Cardiac fibroblast (primary cell): ENCODE measurements at places on chromosomes 11 and 22.
A peak's percentile ranks its signal among the peaks of the same experiment; 100 is the strongest.

- DNase-seq, result no peak
These were observed 174.8 kb upstream of the NECTIN1 start for GRCh38 chr11:119903821-119904220.

- DNase-seq, result peak; percentile 78
These were observed at the start of gene GRIK4 for GRCh38 chr11:120511116-120511819. TSS of gene GRIK4 (plus strand) at chr11:120511748. CDS start at chr11:120660319, 148,571 bp downstream.

GRCh38 chr11:4654635-4655369 is 11.0 kb downstream of the OR51E1 start:
- DNase-seq, result no peak

GRCh38 chr11:73141309-73142127 is 600 bp downstream of the FCHSD2 start:
- peak; percentile 87 for DNase-seq

DNA sequence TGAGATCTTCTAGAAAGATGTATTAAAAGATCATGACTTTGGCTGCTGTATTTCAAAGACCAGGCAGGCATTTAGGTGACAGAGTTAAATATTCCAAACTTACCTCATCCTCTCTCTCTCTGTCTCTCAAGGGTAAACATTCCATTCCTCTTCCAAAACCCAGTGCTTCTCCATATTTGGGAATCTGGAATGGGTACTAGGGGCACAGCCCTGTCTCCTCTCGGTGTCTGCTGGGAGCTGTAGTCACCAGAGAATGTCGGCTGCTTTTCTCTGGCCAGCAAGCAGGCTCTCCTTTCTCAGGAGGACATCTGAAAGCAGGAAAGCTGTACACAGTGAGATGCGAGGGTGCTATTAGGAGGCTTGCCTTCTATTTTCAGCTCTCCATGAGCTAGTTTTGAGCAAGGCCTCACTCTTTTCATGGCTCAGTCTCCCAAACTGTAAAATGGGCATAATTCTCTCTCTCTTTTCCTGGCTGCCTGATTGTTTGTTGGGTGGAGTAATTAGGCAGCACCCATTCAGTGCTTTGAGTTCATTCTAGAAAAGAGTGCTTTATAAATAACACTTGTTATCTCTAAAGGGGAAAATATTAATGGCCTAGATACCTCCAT is 9.3 kb upstream of the PEX26 start:
- peak; percentile 30 for DNase-seq

- DNase-seq, result peak; percentile 89
These were observed 29.8 kb downstream of the MTMR3 start for GRCh38 chr22:29912605-29913398.

GRCh38 chr22:35734517-35734827 is 16.8 kb downstream of the APOL5 start:
- DNase-seq, result no peak

DNA sequence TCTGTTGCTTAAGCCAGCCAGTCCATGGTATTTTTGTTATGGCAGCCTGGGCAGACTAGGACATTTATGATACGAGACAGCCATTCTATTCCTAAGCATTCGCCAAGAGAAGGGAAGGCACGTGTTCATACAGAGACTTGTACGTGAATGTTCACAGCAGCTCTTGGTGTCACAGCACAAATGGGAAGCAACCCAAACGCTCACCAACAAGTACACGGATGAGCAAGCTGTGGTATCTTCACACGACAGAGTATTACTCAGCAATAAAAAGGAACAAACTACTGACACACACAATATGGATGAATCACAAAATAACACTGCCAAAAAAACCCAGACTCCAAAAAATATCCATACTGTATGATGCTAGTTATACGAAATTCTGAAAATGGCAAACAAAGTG is 85.1 kb downstream of the PHF21B start:
- DNase-seq, result no peak

DNA sequence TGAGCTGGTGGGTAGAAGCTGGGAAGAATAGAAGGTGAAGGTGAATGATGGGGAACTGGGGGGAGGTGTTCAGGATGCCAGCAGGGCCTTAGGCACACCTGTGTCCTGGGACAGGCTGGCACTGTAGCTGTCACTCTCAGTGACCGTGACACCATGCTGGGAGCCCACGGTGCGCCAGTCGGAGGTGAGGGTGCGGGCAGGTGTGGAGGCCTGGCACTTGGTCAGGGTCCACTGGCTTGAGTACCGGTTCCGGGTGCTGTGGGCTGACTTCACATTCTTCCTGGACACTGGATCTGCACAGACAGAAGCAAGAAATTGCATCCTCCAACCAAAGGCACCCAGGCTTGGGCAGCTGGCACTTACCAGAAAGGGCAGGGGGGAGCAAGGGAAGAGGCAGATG is 103.8 kb downstream of the CEP164 start:
- no peak for DNase-seq

DNA sequence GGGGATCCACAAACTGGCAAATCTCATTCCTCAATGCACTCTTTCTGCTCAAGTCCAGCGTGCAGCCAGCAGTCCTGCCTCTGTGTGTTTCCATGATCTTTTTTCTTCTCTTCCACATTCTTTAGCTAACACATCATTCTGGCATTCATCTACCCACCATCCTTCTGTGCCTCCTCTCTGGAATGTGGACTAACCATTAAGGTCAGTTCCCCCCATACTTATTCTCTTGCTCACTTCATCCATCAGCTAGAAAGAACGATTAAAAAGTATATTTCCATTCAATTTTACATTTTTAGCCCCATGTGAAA is 7.8 kb downstream of the KIRREL3 start:
- DNase-seq, result peak; percentile 50

GRCh38 chr22:19179497-19180048 is 1.0 kb upstream of the SLC25A1 start:
- DNase-seq, result peak; percentile 94

GRCh38 chr11:34575261-34575660 is 45.6 kb upstream of the EHF start:
- no peak for DNase-seq

GRCh38 chr11:34416088-34416487 is 22.6 kb upstream of the CAT start:
- DNase-seq, result no peak

- DNase-seq, result no peak
These were observed 12.3 kb downstream of the PIK3IP1 start for GRCh38 chr22:31279821-31280505.

- no peak for DNase-seq
These were observed 121.6 kb downstream of the CASP12 start for GRCh38 chr11:104776501-104777170.

GRCh38 chr11:114149689-114150407 is 90.3 kb downstream of the ZBTB16 start:
- peak; percentile 81 for DNase-seq

DNA sequence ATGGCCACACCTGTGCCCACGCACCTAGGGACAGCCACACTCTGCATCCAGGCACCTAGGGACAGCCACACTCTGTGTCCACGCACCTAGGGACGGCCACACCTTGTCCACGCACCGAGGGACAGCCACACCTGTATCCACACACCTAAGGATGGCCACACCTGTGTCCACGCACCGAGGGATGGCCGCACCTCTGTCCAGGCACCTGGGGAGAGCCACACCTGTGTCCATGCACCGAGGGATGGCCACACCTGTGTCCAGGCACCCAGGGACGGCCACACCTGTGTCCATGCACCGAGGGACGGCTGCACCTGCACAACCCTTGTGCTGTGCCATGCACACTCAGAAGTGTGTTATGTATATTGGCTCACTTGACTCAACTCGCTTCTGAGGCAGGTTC is 10.8 kb downstream of the OVOL1 start:
- no peak for DNase-seq

DNA sequence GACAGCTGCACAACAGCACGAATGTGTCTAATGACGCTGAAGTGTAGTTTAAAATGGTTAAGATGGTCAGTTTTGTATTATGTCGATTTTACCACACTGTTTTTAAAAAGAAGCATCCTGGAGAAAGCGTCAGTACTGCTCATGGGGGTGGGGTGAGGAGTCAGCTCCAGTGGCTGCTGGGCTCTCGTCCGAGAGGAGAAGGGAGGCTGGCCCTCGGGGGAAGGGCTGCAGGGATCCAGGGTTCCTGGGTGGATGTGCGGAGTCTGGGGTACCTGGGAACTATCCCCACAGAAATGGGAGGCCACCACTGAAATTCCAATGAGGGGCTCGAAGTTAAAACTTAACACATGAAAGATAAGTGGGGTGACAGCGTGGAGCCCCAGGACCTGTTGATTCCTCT is 11.9 kb downstream of the C11orf21 start:
- no peak for DNase-seq

DNA sequence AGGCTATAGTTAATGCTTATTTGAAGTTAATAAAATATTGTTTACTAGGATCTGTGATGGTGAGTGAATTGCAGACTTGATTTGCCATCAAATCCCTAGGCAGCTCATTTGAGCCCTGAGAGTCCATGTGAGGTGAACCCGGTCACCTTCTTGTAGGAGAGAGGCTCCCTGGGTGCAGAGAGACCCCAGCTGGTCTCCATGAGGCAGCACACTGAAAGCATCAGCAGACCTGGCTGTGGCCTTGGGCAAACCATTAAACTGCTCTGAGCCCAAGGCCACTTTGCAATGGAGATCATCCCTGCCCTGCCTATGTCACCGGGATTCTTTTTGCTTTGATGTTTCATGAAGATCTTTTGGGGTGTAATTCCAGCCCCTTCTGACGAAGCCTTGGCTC is 125.2 kb downstream of the MICAL2 start:
- no peak for DNase-seq

DNA sequence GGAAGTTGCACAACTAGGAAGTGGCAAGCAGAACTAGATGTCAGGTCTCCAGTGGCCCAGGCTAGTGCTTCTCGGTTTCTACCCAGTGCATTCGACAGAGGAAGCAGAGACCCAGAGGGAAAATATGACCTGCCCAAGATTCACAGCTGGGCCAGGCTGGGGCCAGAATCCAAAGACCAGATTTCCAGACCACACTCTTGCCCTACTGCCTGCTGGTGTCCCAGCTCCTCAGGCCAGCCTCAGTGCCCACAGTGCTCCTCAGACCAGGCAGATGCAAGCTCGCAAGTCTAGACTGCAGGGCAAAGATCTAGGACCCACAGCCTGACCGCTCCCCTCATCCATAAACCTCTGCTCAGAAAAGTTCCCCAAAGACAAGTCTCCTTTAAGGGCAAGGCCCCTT is 262.6 kb downstream of the BUD13 start:
- DNase-seq, result no peak
